Stimulated activated CD8-positive, alpha-beta memory T cell treated with anti-CD3 and anti-CD28 coated beads, Interleukin-15, amount 100 ng/mL, for 4 hours (primary cell): ENCODE measurements at places on chromosomes 3 and 15.

DNA sequence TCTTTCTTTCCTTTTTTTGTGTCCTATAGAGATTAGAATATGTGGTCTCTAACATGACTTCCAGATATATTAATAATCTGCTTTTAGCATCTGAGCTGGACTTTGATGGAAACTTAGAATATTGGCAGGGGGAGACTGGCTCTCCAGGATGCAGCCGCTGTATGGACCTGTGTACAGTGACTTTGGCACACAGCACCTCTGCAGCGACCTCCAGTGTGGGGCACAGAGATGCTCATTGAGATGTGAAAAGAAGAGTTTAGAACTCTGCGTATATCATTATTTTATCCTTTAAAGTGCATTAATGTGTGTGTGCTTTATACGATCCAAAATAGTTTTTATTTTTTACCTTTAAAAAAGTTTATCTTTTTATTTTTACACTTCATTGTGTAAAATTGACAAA is 18.3 kb downstream of the CFAP161 start:
- no peak for DNase-seq

DNA sequence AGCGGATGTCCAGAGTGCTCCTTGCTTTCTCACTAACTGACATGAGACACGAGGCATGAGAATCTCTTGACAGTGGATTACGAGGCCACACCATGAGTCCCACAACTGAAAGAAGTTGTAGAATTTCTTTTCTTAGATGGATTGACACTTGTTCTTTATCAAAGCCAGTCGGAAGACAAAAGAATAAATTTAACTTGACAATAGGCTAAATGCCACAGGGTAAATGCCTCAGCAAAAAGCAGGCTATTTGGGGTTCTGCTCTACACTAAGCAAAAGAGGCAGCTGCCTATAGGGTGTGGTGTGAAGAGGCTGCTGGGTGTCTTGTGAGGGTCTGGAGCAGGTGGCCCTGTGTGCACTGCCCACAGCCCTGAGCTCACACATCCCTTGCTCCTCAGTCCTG is 135.1 kb upstream of the SEMA6D start:
- no peak for DNase-seq

- no peak for DNase-seq
Measured at GRCh38 chr3:48405971-48406370, 23.9 kb downstream of the PLXNB1 start.

DNA sequence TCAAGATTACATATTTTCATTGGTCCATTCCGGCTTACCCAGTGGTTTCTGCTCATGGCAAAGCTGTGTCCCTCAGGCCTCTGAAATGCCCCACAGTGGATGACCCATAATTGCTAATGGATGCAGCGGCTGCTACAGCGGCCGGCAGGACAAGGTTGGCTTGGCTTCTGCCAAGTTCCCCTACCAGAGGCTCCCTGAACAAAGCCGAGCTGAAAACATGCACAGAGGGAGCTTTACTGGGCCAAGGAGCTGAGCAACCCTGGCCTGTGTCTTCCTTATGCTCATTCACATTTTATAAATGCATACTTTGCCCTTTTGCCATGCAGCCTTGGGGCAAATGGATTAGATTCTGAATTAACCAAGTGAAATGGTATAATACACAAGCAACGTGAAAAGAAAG is 150.5 kb downstream of the NTRK3 start:
- DNase-seq = no peak

DNA sequence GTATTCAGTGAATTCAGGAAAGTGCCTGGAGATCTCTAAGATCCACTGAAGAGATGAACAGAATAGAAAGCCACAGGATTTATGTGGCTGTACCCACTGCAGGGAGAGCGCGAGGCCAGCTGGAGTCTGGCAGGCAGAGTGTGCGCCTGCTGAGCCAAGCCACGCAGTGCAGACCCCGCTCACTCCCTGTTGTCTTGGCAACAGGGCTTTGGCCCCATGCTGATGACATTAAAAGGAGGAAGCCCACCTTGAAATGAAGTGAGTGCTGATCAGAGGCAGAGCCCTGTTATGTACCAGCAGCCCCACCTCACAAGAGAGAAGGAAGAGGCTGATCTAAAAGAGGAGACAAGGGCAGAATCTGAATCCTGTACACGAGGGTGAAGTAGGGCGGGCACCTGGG is 36.7 kb downstream of the PXYLP1 start:
- no peak for DNase-seq

- DNase-seq = no peak
Measured at GRCh38 chr15:99017322-99017701, 9.7 kb upstream of the PGPEP1L start.

- DNase-seq = no peak
Measured at GRCh38 chr3:173399044-173399443, 1.5 kb downstream of the NLGN1 start.

GRCh38 chr3:61574854-61575253 is 13.5 kb downstream of the PTPRG start:
- DNase-seq = no peak

- no peak for DNase-seq
Measured at GRCh38 chr3:160546727-160547126, 18.6 kb downstream of the KPNA4 start.

GRCh38 chr3:37993067-37993455 is 2.5 kb downstream of the VILL start:
- no peak for DNase-seq

GRCh38 chr3:52240059-52240885 is 1.3 kb upstream of the TWF2 start:
- DNase-seq = peak; percentile 52

- no peak for DNase-seq
Measured at GRCh38 chr15:90266485-90266884, 1.0 kb downstream of the NGRN start.

GRCh38 chr3:122977746-122978466 is 49.7 kb downstream of the SEMA5B start:
- DNase-seq = no peak

DNA sequence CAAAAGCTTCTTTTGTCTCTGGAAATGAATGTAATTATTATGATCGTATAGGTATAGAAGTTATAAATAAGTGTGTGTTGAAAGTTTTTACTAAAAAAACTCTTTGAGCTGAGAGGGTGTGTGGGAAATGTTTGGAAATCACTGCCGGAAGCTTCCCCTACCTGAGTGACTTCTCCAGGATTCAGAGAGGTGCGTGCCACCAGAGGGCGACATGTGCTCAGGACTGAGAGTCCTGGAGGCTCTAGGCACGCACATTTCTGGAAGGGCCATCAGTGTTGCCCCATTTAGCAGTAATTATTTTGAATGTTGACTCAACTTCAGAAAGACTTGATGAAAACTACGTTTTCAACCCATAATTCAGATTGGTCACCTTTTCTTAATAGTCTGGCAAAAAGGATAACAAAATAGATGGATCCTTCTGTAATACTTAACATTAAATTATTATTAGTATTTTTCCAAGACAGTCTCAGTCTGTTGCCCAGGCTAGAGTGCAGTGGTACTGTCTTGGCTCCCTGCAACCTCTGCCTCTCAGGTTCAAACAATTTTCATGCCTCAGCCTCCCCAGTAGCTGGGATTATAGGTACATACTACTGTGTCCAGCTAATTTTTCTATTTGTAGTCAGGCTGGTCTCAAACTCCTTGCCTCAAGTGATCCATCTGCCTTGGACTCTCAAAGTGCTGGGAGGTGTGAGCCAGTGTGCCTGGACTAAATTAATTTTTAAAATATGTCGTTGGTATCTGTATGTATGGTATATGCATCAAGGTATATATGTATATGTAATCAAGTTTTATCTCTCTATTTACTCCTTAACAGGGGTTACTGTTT is 34.5 kb downstream of the GPR171 start:
- peak; percentile 51 for DNase-seq

DNA sequence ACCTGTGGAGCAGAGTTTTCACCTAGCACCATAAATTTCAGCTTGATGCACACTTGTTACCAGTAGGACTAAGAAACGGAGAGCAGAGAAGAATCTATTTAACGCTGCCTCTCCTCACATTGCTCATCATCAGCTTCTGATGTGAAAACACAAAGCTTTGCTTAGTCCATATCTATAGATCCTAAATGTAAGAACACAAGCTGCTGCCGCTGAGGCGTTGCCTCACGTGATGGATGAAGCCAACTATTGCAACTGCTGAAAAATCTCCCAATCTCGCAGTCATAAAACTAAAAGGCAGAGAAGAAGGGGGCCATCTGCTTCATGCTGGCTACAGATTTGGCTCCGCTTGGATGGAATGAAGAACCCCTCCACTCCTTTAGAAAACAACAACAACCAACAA is 42.7 kb downstream of the CADPS start:
- DNase-seq = no peak

DNA sequence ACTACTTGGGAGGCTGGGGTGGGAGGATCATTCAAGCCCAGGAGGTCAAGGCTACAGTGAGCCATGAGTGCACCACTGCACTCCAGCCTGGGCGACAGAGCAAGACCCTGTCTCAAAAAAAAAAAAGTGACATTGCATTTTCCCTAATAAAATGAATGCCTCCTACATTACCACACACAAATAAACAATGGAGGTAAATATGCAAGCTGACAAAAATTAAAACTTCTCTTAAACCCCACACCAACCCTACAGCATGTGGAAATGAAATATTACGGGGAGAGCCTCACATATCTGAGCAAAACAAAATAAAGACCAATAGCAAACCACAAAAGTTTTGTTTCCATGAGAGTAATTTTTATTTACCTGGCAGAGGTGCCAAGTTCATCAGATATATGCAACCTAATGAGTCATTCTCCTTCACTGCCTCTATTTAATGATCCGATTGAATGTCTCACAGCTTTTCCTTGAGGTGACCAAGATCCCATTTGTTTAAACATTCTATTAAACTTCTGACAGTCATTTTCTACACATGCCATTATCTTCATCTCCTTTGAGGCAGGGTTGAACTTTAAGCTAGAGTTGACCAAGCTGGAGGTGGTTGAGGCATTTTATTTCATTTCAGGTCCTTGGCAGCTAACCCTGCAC is 9.4 kb upstream of the CAV3 start:
- DNase-seq = no peak

DNA sequence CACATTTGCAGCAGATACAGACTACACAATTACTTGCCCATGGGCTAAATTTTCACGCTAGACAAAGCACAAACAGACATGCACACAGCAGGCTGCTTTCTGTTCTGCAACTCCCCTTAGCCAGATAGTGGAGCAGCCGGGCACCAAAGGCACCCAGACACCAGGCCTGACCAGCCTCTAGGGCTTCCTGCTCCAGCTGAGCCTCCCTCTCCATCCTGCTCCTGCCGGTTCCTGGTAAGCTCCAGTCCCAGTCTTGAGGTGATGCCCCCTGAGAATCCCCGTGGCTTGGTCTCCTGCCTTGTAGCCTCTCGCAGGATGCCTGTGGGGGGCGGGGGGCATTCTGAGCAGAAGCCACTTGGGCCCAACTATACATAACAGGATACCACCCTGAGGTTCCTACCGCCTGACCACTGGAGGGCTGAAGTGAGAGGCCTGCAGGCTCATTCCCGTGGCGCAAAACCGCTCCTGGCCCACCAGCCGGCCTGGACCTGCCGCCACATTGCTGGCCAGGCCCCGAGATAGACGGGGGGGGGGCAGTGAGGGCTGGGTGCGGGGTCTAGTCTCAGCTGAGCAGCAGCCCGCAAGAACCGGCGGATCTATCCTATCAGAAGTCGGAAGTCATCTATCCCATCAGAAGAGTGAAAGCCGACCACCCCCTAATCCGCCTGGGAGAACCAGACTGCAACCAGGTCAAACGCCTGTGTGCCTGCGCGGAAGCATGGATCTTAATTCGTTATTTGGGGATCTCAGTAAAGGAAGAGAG is 3.9 kb downstream of the FOXL2 start:
- DNase-seq = no peak

GRCh38 chr3:62167566-62168262 is 205.6 kb downstream of the FEZF2 start:
- no peak for DNase-seq

GRCh38 chr3:38643090-38643489 is 6.4 kb downstream of the SCN5A start:
- no peak for DNase-seq

DNA sequence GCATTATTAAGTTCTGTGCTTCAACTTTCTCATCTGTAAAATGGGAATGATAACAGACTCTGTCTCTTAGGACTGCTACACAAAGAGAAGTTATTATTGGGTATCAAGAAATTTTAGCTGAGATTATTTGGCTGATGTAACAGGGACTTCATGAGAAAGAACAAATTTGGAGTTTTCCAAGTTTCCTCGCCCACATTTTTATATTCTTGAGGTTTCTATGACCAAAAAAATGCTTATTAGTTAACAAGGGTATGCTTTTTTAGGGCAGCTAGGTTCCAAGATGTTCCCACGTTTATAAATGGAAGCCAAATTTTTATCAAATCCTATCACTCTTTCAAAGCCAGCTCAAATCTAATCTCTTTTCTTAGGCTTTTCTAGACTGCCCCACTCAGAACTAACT is 50.6 kb upstream of the C3orf80 start:
- no peak for DNase-seq

- no peak for DNase-seq
Measured at GRCh38 chr3:183275418-183275817, 22.4 kb downstream of the B3GNT5 start.

DNA sequence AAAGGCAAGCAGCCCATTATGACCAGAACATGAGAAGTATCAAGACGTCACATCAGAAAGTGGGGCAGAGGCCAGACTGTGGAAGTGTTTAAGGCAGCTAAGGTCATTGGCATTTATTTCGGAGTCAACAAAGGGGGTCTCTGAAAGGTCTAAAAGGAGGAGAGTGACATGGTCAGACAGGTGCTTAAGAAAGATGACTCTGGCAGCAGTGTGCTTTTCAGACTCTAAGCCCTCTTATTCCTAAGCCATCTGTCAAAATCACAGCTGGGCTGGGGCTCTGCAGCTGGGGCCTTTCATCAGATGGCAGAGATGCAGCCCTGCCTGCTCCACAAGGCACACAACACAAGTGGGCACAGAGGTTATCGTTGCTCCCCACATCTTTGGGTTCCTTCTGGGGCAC is 14.0 kb downstream of the FBXL22 start:
- no peak for DNase-seq

DNA sequence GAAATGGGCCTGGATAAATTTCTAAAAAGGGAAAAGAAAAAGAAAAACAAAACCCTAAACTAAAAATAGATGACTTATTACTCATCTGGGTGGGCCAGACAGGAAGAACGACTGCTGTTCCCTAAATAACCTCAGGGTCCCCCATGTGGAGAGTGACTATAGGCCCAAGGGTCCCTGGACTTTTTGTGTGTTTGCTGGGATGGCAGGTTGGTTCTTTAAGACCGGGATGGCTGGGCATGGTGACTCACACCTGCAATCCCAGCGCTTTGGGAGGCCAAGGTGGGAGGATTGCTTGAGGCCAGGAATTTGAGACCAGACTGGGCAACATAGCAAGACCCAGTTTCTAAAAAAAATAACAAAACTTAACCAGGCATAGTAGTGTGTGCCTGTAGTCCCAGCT is 43.8 kb upstream of the TRA2B start:
- DNase-seq = no peak

GRCh38 chr15:49718846-49719245 is 98.0 kb downstream of the DTWD1 start:
- DNase-seq = no peak

GRCh38 chr3:6753536-6753935 is 107.4 kb upstream of the GRM7 start:
- DNase-seq = no peak
